Stimulated activated CD8-positive, alpha-beta memory T cell treated with anti-CD3 and anti-CD28 coated beads, Interleukin-2, amount 100 ng/mL, for 1 hour (primary cell): ENCODE measurements at places on chromosomes 2 and 18.
A peak's percentile ranks its signal among the peaks of the same experiment; 100 is the strongest.

DNA sequence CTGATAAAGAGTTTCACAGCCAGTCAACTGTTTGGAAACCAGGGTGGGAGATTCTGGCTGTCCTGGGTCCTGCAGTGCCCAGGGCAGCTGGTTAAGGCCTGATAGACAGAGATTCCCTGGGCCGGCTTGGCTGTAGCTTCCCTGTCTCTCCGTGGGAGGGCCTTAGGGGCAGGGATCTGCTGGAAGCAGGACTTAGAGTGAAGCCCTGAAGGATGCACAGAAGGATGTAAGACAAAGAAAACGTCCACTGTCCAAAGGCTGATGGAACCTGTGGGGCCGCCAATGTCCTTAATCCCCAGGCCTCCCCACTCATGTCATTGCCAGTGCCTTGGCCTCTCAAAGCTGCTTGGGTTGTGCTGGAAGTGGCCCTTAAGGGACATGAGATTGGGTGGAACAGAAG, 33.0 kb downstream of the MROH2A start:
- DNase-seq: no peak

- no peak for DNase-seq
Measured at GRCh38 chr2:174632841-174633622, 35.4 kb upstream of the WIPF1 start.

DNA sequence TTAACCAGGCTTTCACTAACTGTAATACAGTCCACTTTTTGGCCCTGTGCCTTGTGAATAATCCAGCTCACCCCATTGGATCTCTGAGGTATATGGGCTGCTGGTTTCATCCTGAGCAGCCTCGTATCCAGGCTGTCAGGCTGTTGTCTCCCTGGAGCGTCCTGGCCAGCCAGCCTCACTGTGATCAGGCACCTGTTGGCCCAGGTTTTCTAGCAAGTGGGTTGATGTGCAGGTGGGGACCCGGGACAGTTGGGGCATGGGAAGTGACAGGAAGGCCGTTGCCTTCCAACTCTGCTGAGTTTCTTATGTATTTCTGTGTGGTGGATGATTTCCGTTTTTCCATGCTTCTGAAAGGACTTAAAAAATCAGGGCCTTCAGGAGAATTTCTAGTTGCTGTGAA, 132.4 kb downstream of the ACOXL start:
- no peak for DNase-seq

GRCh38 chr2:38146907-38147307, 71.0 kb upstream of the CYP1B1 start:
- DNase-seq: no peak

- no peak for DNase-seq
Measured at GRCh38 chr2:43086451-43087221, 139.8 kb downstream of the ZFP36L2 start.

DNA sequence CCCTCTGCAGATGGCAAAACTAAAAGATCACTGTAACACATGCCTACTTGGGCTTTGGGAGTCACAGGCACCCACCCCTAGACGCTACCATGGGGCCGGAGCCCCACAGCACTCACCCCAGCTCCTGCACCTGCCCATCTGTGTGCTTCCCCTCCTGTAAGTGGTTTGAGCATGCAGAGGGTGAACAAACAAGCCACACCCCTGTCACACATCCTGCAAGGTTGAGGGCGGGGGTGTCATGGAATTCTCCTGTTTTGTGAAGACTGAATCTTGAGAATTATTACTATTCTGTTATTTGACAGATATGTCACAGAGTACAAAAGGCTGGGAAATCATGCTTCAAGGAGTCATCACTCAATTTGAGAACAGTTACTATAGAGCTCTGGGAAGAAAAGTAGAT, 60.9 kb downstream of the RFTN2 start:
- DNase-seq: no peak

- DNase-seq: no peak
Measured at GRCh38 chr2:234302664-234302991, 194.3 kb downstream of the ARL4C start.

DNA sequence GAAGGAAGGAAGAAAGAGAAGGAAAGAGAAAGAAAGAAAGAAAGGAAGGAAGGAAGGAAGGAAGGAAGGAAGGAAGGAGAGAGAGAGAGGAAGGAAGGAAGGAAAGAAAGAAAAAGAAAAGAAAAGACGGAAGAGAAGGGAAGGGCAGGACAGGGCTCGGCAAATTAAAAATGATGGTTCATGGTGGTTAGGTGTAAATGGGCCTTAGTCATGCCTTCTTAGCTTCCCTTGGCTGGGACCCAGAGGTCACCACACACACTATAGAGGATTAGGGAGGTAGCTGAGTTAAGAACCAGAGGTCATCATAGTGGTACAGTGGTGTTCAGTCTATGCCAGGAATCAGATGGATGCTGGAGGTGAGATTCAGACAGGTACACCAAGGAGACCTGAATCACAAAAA, 9.3 kb upstream of the ATL2 start:
- no peak for DNase-seq

DNA sequence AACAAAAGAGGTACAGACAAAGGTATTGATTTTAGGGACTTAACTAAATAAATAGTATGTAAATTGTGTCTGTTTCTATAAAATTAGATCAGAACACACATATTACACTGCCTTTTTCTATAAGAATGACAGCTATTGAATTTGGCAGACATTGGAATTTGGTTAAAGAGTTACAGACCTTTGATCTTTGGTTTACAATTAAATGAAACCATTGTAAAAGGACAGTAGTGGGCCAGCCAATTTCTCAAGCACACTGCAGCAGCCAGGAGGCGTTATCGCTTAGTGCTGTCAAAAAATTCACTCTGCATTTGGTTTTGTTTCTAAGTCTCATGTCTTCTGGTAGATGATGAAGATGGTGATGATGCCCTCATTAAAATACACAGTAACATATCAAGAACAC, 175.9 kb downstream of the NR4A2 start:
- DNase-seq: no peak

- no peak for DNase-seq
Measured at GRCh38 chr2:207296265-207296948, 130.7 kb upstream of the KLF7 start.

GRCh38 chr18:11802158-11802557, 49.1 kb upstream of the CHMP1B start:
- no peak for DNase-seq

DNA sequence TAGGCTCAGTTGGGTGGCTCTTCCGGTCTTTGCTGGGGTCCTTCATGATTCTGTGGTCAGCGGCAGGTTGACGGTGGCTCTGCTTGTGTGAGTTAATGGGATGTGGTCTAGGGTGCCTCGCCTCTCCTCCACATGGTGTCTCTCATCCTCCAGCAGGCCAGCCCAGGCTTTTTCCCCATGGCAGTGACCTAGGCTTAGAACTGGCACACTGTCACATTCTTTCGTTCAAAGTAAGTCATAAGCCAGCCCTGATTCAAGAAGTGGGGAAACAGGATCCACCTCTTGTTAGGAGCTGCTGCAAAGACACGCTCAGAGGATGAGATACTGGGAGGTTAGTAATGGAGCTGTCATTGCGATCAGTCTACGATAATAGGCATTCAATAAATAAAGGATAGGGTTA, 46.0 kb upstream of the CTIF start:
- DNase-seq: no peak

DNA sequence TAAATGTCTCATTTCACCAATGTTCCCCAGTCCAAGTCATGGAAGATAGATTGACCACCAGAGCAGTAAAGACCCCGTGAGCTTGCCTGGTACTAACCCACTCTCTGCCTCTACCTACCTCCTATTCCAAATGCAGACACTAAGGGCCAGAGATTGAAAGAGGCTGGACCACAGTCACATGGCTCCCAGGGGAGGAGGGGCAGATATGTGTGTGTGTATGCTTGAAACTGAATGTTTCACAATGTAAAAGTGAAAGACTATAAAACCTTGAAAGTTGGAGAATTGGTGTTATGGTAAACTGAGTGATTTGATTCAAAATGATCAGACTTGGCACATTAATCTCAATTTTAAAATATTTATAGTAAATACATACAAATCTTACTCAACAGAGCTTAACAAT, 21.7 kb upstream of the KLHL29 start:
- no peak for DNase-seq

DNA sequence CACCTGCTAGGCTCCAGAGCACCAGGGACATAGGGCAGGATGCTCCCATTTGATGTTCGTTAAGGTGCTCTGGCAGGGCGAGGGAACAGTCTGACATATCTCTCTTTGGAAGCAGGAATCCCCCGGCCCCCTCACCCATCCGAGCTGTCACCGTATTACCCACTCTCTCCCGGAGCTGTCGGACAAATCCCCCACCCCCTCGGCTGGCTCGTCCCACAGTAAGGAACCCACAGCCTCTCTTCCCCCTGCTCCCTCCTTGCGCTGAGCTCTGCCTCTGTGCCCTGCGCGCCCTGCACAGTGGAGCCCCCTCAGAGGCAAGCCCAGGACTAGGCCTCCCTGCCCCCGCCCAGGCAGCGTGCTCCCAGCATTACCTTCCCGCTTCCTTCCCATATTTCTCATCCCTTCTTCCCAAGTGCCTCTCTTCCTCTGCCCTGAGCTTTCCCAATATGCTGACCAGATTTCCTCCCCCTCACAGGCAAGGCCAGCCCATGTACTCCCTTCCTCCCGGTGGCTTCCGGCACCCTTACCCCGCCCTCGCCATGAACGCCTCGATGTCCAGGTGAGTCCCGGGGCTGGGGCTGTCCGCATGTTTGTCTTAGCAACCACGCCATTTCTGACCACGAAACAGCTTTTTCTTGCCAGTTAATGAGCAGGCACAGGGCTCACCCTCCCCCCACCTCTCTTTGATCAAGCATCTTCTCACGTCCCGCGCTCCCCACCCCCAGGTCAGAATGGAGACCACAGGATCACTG, 23.8 kb downstream of the TGOLN2 start:
- DNase-seq: no peak

DNA sequence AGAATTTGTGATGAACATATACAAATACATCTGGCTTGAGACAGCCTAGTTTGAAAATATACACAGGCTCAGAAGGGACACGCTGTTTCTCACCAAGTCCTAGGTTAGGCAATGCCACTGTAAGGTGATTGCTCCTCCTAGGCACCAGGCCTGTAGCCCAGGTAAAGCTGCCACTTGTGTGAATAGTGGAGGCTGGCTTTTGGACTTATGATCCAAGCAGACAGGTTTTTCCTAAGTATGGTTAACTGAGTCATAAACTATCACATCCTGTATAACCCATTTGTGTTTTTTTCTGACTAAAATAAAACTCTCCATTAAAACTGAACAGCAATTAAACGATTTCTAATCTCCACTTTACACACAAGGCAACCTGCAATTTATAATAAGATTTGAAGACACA, 81.0 kb downstream of the SEMA4F start:
- no peak for DNase-seq

DNA sequence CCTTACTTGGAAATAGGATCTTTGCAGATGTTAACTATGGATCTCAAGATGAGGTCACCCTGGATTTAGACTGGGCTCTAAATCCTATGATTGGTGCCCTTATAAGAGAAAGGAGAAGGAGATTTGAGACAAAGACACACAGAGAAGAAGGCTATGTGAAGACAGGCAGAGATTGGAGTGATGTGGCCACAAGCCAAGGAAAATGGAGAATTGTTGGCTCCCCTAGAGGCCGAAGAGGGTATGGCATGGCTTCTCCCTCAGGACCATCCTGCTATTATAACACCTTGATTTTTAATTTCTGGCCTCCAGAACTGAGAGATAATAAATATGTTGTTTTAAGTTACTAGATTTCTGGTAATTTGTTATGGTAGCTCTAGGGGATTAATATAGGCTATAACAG, 7.6 kb downstream of the CYBRD1 start:
- DNase-seq: no peak

- DNase-seq: peak; percentile 61
Measured at GRCh38 chr2:237744613-237745249, 53.8 kb upstream of the RBM44 start.

DNA sequence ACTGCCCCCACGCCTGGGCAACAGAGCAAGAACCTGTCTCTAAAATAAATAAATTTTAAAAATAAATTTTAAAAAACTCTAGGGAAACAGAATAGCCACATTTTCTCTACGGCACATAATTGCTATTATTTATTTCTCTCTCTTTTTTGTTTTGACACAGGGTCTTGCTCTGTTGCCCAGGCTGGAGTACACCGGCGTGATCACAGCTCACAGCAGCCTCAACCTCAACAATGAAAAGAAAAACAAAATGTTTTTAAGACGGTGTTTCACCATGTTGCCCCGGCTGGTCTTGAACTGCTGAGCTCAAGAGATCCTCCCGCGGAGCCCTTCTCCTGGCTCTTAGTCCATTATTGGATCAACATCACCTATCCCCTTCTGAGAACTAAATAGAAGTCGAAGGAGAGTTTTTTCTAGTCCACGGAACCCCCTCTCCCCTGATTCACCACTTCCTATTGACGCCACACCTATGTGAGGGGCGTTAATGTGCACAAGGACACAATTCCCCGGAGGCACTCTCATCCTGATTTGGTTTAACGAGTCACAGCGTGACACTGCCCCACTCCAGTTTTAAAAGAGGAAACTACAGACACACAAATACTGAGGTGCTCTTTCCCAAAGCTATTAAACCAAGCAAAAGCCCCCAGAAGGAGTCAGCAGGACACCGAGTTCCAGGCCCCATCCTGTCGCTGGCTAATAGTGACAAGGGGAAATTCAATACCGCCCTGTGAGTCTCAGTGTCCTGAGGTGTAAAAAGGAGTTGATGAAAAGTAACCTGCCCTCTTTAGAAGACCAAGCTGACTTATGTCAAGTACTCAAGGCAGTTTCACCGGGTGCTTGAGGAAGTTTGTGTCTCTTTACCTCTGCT, 1.1 kb downstream of the NPC1 start:
- DNase-seq: no peak

DNA sequence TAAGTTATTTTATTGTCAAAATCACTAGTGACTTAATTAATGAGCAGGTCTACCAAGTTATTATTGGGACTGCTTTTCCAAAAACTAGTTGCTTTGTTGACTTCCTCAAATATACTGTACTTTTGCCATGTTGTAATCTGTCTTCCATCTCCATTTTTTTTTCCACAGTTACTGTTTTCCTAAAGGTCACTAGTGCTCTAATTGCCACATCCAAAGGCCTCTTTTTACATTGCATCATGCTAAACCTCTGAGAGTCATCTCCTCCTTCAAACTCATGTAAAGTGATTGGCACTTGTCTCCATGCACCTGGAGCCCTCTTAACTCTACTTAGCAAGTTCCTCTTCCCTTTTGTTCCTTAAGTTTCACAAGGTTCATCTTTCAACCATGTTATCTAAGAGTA, 11.8 kb downstream of the PMAIP1 start:
- DNase-seq: no peak

DNA sequence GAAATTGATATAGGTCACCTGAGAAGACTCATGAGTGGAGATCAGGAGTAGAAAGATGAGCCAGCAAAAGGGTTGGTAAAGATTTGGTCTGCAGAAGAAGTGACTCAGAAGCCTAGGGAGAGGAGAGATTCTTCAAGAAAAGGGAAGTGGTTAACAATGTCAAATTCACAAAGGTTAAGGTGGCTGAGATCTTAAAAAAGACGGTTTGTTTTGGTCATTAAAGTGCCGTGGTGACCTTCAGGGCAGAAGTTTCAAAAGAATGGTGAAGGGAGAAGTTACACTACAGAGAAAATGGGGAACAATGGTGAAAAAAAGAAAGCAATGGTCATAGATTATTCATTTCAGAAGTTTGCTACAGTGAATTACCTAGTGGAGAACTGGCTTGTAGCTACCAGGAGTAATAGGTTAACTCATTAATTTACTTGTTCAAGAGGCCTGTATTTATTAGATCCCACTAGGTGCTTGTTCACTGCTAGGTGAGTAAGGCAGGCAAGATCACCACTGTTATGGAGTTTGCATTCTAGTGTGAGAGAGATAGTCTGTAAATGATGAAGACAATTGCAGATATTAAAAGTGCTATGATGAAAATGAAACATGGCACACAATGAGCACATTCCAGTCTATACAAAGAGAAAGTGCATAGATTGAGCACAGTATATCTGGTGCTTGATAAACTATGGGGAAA, 43.0 kb downstream of the FBXO48 start:
- DNase-seq: no peak

- DNase-seq: no peak
Measured at GRCh38 chr2:109607766-109608165, 6.0 kb downstream of the SEPTIN10 start.
